ENCODE measurements at places on chromosomes 3 and 15. TPM values are rescaled to one million over a fixed set of nuclear protein-coding genes. Genes with fewer than 3 reads are reported as not detected.
A peak's percentile ranks its signal among the peaks of the same experiment; 100 is the strongest.

GRCh38 chr3:62238431-62238830 lies 134.9 kb downstream of the FEZF2 start:
- H3K36me3 ChIP-seq: peaks cover 1% of the 10 kb centered on the region
- no peak overlapping the region for H3K27ac ChIP-seq
- no peak overlapping the region for H3K4me3 ChIP-seq
- no peak for DNase-seq
- H3K27me3 ChIP-seq: no peaks in the 10 kb centered on the region
- peaks cover 17% of the 10 kb centered on the region for H3K4me1 ChIP-seq

DNA sequence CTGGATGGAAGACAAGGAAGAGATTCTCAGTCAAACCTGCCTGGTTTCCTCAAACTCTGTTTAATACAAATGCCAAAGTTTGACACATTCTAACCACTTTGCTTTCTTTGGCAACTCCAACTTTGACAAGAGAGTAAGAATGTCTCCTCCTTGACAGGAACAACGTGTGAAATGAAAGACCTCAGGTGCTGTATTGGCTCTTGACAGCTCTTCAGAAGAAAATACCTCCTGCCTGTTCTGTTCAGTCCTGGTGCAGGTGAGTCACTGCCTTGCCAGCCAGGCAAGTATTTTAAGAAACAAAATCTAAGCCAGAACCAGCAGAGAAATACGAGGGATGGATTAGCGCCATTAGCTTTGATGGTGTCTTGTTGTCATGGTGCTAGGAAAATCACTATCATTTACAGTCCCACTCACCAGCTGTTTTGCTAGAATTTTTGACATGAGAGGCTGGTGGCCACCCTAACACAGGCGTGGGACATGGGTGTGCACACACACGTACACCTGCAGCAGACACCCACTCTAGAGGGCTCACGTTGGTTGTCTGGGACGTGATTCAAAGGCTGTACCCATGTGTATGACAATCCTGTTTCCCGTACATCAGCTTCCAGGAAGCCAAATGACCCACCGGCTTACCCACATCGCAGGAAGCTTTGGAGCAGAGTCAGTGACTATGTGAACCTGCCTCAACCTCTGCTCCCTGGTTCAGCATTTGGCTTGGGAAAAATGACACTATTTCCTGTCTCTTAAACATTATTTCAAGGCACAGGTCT lies 60.4 kb downstream of the CCNL1 start:
- no peaks in the 10 kb centered on the region for H3K36me3 ChIP-seq
- H3K4me1 ChIP-seq: peaks cover 13% of the 10 kb centered on the region
- H3K27me3 ChIP-seq: no peaks in the 10 kb centered on the region
- no peak overlapping the region for H3K27ac ChIP-seq
- no peak overlapping the region for H3K4me3 ChIP-seq

DNA sequence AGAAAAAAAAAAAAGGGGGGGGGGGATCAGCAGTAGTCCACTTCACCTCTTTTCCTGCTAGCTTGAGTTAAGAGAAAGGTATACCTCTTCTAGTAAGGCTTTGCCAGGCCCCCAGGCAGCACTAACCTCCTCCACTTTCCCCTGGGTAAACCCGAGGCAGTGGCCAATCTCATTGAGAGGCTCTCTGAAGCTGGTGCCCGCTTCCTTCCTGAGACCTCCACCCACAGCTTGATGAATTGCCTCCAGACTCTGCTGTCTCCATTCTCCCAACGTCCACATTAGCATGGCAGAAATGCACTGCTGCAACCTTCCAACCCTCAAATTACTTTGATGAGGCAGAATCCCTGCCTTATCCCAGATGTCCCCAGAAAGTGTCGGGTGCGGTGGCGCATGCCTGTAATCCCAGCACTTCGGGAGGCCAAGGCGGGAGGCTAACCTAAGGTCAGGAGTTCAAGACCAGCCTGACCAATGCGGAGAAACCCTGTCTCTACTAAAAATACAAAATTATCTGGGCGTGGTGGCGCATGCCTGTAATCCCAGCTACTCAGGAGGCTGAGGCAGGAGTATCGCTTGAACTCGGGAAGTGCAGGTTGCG lies 15.3 kb downstream of the RLBP1 start:
- no peaks in the 10 kb centered on the region for H3K27me3 ChIP-seq
- no peaks in the 10 kb centered on the region for H3K36me3 ChIP-seq
- H3K4me1 ChIP-seq: peaks cover 6% of the 10 kb centered on the region
- peak; percentile 58 for DNase-seq

The TAGLN3 gene
- not detected for total RNA-seq

The NR2E3 gene
- total RNA-seq: not detected
